ENCODE measurements at places on chromosomes 12 and 14.

- peak; percentile 29 for DNase-seq
These were observed 25.7 kb downstream of the TBC1D15 start for GRCh38 chr12:71865166-71865713.

GRCh38 chr12:26746121-26746714 lies 86.8 kb downstream of the ITPR2 start:
- no peak for DNase-seq

- DNase-seq = no peak
These were observed 8.9 kb downstream of the BICD1 start for GRCh38 chr12:32115404-32116104.

GRCh38 chr12:9674226-9674590 lies 4.7 kb downstream of the CLEC2D start:
- peak; percentile 57 for DNase-seq

DNA sequence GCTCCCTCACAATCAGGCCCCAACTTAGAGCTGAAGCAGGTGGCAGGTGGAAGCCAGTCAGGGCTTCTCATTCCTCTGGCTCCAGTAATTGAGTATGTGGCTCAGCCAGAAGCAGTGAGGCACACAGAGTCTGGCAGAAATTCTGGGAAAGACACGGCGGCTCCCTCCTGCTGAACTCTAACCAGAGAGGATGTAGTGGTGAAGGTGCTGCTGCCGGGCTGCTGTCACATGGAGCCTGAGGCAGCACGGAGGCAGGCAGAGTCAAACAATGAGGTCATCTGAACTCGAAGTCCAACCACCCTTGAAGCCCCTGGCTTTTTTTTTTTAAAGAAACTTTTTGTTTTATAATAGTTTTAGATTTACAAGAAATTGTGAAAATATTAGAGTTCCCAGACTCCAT lies 33.4 kb upstream of the SMOC1 start:
- DNase-seq = no peak

GRCh38 chr12:76274420-76275083 lies 73.7 kb downstream of the BBS10 start:
- DNase-seq = peak; percentile 36

DNA sequence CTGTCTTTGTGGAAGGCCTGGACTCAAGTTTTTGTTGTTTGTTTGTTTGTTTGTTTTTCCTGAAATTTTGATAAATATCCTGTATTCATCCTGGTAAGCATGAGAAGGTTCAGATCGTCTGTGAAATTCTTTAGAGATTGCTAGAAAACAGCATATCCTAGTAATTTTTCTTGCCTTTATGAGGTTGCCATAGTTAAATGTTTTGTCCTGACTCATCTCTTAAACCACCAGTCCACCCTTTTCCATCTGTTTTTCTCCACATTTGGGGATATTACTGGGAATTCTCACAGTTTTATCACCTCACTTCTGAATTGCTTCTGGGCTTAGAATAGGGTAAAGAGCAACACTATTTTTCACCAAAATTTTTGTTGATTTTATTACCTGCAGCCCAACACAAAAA lies 248.3 kb downstream of the FBXL14 start:
- no peak for DNase-seq

DNA sequence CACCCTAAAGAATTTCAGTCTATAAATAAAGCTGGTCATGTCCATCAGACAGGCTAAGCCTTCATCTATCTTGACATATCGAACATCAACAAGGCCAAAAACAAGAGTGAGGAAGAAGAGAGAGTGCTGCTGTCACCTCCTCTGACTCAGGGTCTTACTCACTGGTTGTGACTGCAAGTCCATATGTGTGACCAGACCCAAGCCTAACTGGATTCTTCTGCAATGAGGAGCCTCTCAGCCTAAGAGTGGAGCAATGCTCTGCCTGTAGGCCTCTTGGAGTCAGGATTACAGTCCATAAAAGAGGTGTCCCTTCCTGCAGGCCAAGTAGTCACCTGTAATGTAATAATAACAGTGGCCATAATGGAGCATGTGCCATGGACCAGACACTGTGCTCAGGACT lies 121.2 kb upstream of the SLC35F4 start:
- no peak for DNase-seq

DNA sequence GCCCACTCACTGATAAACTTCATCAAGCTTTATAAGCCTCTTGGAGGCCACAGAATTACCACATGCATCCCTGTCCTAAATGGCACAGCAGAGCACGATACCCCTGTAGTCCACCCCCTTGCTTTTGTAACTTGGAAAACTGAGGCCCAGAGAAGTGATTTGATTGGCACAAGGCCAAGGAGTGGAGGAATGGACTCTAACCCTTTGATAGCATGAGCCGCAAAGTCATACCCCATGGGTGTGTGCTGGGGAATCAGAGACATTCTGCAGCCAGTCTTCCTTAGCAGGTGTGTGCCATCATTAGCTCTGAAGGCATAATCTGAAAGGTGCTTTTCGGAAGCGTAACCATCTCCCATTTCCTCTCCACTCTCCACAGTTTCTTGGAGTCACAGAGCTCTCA lies 28.5 kb upstream of the PWP1 start:
- no peak for DNase-seq

DNA sequence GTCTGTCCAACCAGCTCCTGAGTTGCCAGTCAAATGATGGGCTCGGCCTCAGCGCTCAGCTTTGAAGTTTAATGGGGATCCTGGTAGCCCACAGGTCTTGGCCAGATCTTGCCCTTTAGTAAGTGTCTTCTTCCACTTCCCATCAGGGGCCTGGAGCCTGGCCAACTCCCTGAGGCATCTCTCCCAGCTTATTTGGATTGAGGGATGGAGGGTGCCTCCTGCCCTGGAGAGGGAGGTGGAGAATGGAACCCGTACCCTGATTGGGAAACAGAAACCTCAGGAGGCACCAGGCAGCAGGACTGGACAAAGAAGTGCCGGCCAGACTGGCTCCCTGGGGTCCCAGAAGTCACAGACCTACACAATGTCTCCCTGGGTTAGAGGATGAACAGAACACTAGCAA lies 40.5 kb upstream of the LTBP2 start:
- DNase-seq = no peak

DNA sequence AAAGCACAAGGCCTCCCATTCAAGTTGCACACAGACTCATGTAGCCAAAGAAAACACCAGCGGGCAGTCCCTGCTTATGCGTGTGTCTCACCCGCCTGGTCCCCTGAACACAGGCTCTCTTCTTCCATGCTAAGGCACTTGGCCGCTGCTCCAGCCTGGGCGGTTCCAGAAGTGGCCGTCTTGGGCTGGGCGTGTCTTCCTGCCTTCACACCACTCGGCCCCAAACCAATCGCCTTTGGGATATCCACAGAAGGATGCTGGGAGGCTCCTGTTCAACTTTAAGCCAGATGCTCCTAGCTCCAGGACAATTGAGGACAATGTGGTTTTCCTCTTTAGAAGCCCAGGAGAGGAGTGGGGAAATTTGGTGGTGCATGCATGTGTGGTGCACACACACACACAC lies 2.2 kb downstream of the SCARB1 start:
- no peak for DNase-seq

GRCh38 chr14:89618811-89619551 lies 201.9 kb upstream of the FOXN3 start:
- peak; percentile 76 for DNase-seq

DNA sequence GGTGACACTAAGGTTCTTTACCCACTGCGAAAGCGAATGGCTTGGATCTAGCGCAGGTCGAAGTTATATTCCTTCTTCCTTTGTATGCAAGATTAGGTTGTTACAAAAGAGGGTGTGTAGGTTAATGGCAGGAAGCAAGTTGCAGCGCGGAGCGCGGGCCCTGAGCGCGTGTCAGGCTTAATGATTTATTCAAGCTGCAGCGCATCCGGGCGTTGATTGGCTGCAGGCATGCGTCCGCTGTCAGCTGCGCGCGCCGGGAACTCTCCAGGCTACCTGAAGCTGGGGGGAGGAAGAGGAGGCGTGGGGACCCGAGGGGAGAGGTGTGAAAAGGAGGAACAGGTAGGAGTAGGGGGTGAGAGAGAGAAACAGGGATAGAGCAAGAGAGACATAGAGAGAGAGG lies 7.4 kb downstream of the ASCL1 start:
- DNase-seq = no peak

DNA sequence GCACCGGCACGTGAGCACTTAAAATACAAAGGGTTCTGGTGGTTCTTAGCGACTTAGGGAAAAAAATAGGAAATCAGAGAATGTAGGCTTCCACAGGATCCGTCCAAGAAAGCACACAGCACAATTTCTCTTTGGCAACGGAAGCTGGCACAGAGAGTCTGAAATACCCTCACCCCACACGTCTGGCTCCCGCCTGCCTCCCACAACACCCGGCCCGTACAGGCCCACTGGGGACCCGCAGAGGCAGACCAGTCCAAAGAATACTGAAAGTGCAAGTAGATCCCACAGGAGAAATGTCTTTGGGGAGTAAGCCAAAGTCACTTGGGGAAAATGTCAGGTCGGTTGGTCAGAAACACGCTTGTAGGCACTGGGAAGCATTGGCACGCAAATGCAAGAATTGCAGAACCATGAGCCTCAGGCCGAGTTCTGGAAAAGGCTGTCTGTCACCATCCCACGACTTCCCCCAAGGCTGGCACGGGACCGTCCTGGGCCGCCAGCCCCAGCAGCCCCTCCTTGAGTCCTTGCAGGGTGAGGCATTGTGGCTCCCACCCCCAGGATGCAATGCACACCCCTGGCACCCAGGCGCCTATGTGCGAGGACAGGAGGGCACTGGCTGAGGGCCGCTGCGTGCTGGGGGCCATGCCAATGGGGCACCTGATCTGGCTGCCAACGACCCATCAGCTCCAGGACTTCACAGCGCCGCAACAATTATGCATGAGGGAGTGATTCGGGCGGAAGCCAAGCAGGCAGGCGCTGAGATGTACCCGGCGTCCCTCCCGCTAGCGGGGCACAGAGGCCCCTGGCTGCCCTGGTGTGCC lies 29.7 kb downstream of the CHGA start:
- DNase-seq = no peak

DNA sequence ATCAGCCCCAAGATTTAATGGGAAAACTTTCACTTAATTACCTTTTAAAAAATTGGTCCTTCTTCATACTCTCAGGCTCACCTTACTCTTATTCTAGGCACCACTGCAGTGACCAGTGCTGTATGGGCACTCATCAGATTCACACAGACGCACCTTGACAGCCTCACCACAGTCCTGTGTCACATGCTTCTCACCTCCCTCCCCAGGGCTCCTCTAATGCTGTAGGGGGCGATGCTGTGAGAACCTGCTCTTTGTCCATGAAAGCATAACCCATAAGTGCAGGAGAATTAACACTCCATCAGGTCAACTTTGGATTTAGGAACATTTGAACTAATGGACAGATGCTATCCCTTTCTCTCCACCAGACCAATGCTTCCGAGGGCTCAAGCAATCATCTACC lies 13.9 kb upstream of the PPP4R3A start:
- DNase-seq = no peak

DNA sequence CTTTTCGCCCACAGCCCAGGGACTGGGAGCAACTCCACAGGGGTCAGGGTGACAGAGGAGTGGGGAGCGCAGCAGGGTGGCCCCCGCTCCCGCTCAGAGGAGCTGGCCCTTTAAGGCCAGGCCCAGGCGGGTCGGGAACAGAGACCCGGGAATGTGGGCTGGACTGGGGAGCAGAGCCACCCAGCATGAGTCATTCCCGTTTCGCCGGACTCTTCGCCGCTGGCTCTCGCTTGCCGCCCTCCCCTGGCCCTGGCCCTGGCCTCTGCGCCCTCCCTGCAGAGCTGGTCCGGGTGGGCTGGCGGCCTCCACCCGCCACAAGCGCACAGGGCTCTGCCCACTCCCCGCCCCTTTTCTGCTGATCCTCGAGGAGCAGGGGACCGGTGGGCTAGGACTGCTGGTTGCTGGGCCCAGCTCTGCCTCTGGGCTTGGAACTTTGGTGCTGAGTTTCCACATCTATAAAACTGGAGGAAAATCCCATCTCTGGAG lies 92.8 kb downstream of the NINJ2 start:
- DNase-seq = no peak

GRCh38 chr12:5593086-5593485 lies 161.2 kb downstream of the NTF3 start:
- no peak for DNase-seq

- no peak for DNase-seq
These were observed 428 bp downstream of the RNF41 start for GRCh38 chr12:56221232-56221756.

- no peak for DNase-seq
These were observed 7.0 kb downstream of the CCDC63 start for GRCh38 chr12:110853836-110854235.

DNA sequence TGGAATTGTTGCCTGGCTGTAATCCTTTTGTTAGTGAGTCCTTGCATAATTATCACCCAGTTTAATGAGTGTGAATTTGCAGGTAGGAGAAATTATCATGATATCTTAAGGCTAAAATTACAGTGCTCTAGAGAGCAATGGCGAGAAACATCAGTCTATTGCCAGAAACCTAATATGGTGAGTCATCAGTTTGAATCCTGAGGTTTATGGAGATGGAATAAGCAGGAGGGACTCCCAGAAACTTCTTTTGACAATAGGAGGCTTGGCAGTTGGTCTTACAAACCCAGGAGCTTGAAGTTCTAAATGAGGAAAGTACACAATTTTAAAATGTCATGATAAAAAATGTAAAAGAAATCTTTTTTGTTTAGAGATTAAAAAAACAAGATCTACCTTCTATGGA lies 31.5 kb upstream of the CRADD start:
- no peak for DNase-seq

GRCh38 chr12:57260366-57260765 lies 9.4 kb upstream of the STAC3 start:
- DNase-seq = no peak

- DNase-seq = no peak
These were observed 699 bp upstream of the CD69 start for GRCh38 chr12:9761419-9761781.

DNA sequence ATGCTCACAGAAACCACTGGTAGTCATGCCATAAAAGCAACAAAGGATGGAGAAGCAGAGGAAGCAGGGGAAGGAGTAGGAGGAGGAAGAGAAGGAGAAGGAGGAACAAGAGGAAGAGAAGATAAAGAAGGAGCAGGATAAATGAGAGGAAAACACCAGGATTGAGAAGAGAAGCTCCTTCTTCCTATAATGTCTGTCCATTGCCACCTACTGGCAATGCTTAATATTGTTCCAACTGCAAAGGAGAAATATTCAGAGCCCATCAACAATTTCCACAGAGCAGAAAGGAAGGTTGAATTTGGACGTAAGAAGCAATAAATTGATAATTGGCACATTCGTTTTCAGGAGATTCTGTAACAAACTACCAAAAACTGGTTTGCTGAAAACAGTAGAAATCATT lies 898.4 kb downstream of the SLC16A7 start:
- no peak for DNase-seq

DNA sequence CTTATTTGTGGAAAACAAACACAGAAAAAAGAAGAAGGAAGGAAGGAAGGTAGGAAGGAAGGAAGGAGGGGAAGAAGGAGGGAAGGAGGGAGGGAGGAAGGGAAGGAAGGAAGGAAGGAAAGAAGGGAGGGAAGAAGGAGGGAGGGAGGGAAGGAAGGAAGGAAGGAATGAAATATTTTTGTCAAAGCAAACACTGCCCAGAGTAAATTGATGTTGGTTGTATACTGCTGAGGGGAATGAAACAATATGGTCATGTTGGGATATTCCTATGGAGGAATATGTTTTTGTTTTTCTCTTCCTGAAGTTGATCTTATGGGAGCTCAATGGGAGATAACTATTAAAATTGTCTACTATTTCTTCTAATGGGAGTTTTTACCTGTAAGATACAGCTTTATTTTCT lies 717.5 kb upstream of the LRFN5 start:
- DNase-seq = no peak

GRCh38 chr14:54192610-54193009 lies 204.2 kb upstream of the CDKN3 start:
- no peak for DNase-seq
